GM03348 (cell line): ENCODE measurements at places on chromosomes 12 and 14.

DNA sequence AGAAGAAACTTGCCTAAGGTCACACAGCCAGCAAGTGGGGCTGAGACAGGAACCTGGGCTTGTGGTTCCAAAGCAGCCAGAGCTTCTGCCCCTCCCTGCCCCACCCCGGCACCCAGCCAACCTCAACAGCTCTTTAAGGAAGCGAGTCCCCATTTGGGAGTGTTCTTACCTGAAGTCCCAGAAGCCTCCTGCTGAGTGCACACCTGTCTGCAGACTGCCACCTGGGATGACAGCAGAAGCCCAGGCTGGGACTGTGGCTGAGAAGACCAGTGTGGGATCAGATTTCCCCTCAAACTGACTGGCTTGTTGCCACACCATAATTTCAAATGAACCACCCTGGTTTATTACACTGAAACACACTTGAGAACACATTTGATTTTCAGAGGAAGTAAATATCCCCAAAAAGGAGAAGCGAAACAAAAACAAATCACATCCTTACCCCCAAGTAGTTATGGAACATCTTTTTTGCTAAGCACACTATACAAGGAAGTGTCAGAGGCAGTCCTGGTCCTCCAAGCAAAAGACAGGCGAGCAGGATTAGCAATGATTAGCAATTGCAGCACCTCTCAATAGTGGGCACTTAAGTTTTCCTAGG, 6.3 kb upstream of the RIN3 start:
- DNase-seq = no peak

DNA sequence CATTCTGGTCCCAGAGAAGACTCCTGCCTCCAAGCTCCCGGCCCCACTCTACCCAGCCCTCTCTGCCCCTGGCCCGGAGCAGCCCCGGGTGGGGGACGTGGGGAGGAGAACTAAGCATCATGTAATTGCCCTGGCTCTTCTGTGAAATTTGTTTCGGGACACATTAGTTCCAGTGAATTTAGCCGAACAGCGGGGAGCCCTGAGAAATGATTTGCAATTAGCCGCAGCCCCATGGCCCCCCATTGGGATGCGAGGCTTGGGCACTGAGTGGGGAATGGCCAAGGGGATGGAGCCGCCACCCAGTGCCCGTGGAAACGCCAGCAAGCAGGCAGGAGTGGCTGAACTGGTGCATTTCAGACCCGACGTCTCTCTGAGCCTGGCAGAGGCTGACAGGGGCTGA, 173.9 kb upstream of the LHX5 start:
- DNase-seq = no peak

GRCh38 chr14:100397005-100397404, 73.9 kb downstream of the SLC25A47 start:
- DNase-seq = no peak

DNA sequence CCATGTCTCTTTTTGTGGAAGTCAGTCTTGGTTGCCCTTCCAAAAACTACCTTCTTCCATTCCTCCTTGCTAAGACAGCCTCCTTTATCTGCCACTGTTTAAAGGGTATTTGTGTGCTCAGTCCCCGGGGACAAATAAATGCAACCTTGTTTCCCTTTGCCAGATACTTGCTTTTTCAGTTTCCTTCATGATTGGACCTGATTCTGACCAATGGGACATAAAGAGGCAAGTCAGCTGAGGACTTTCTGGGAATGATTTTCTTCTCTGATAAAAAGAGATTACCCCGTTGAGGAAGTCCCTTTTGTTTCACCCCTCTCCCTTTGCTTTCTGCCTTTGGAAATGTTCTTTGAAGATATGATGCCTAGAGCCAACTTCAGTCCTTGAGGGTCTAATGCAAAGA, 7.4 kb upstream of the TUBA1B start:
- DNase-seq = no peak

DNA sequence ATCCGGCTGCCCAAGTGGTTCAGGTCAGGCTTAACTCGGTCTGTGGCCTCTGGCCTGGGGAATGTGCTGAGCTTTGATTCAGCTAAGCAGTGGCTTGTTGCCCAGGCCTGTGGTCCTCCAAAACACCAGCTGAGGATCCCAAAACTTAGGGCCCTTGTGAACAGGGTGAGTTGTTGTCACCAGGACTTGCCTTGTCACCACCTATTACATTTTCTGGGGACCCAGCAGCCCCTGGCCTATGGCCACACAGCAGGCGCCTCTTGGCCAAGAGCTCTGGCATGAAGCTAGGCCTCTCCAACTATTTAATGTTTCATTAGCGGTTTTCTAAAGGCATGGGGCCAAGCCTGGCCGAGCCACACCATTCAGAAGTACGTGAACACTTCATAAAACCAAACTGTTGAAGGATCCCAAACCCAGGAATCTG, 343.7 kb downstream of the CACNA1C start:
- peak; percentile 88 for DNase-seq
